ENCODE measurements at places on chromosomes 11 and 22. TPM values are rescaled to one million over a fixed set of nuclear protein-coding genes. Genes with fewer than 3 reads are reported as not detected.

Gene DMC1
- 2.4 TPM for total RNA-seq

Gene PRRG4
- 0.45 TPM for total RNA-seq

Gene CD3D
- 427 TPM for total RNA-seq

Gene CCDC73
- total RNA-seq, result 0.05 TPM

Gene MN1
- total RNA-seq, result 0.05 TPM

Gene APOA1
- 1.4 TPM for total RNA-seq

GRCh38 chr22:31950226-31950625, 5.9 kb downstream of the YWHAH start:
- DNase-seq, result no peak

DNA sequence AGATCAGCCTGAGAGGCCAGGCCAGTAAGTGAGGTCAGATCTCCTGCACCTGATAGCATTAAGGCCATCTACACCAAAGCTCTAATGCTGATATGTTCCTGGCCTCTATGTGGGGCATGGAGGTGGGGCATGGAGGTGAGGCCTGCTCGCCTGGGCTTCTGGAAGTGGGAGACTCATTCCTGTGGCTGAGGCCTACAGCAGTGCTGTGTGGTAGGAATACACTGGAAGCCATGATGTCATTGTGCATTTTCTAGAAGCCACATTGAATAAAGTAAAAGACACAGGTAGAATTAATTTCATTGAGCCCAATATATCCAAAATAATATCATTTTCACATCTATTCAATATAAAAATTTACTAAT, 2.7 kb downstream of the PNPLA3 start:
- no peak for DNase-seq

DNA sequence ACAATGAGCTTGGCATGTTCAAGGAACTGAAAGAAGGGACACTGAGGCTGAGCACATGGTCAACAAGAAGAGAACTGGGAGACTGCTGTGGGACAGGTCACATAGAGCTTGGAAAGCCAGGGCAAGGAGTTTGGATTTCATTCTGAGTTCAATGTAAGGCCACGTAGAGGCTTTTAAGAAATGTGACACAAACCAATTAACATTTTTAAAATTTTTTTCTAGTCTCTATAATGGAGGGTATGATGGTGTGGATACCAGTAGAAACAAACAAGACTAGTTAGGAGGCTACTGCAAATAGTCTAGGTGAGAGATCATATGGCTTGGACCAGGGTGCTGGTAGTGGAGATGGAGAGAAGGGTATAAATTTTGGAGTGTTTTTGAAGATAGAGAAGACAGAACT, 56.7 kb downstream of the RAB30 start:
- DNase-seq, result no peak

DNA sequence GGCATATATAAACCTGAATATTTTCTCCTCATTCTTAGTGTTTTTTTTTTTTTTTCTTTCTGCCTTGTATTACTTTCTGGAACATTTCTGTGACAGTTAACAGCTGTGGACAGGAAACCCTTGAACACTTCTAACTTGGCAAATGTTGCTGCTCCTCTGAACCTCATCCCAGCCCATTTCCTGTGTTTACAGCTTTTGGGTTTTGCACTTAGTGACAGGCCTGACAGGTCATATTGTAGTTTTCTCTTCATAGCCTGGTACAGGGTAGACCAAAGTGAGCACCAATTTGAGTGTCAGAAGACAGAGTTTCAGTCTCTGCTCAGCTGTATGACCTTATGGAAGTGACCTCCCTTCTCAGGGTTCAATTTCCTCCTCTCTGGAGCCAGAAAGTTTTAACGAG, 91.6 kb downstream of the STIM1 start:
- DNase-seq, result peak; percentile 18

DNA sequence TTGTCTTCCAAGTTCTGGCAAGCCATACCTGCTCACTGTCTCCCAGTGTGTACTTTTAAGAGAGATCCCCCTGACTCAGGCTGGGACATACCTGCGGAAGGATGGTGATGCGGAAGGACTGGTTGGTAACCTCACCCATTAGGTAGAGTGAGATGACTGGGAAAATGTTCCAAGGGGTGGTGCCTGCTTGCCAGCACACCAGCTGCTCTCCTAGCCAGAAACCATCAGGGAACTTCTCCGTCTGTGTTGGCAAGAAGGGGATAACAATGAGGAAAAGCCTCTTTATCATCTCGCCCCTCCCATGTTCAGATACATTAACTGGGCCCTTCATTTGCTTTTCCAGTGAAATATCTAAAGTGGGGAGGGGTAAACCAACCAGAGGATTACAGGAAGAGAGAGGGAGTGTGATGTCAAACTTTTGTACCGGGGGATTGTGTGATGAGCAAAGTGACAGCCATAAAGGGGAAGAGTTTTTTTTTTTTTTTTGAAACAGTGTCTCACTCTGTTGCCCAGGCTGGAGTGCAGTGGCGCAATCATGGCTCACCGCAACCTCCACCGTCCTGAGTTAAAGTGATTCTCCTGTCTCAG, at the start of gene BACE1-AS:
Gene BACE1-AS (plus strand): TSS at position 538 of the 588 bp plus-strand sequence.
- DNase-seq, result no peak

DNA sequence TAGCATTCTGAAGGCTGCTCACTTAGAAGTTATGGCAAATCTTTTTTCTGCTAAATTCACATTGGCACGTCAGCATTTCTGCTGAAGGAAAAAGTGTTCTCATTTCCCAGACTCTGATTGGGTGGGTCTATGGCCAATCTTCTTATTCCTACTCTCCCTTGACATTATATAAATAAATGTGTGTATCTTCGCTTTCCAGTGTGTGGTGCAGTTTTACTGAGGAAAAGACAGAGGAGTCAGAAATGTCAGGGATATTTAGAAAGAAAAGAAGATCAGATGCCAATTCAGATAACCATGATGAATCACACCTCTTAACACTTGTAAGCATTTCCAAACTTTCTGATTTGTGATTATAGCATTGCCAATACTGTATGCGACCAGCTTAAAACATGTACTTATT, 3.2 kb upstream of the BDNF start:
- no peak for DNase-seq

GRCh38 chr11:82384308-82384707, 349.4 kb downstream of the FAM181B start:
- DNase-seq, result no peak

- DNase-seq, result no peak
Measured at GRCh38 chr11:7889985-7890384, 41.1 kb downstream of the OR10A6 start.

- DNase-seq, result no peak
Measured at GRCh38 chr22:30803679-30804078, 109.0 kb downstream of the OSBP2 start.

- no peak for DNase-seq
Measured at GRCh38 chr11:31814176-31814868, 3.2 kb upstream of the PAX6 start.

DNA sequence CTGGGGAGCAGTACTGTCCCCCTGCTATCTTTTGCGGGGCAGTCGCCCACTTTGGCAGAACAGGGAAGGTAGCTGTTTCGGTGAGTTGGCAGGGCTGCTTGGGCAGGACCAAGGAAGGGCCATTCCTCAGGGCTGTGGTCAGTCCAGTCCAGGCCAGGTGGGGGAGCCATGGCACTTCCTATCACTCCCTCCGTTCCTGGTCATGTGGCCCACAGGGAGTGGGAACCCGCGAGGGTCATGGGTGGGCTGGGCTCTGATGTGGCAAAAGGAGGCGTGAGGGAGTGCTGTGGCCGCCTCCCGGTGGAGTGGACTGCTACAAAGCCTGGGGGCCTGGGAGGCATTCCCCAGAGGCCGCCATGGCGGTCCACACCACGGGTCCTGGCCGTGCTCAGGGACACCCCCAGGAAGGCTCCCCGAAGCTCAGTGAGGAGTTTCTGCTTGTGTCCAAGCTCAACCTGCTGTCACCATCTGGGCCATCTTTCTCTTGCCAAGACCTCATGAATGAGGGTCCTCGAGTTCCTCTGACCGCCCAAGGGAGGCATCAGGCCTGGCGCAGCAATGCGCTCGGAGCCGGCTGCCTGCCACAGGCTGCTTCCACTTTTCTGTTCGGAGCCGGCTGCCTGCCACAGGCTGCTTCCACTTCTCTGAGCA, 11.9 kb downstream of the CHID1 start:
- no peak for DNase-seq

DNA sequence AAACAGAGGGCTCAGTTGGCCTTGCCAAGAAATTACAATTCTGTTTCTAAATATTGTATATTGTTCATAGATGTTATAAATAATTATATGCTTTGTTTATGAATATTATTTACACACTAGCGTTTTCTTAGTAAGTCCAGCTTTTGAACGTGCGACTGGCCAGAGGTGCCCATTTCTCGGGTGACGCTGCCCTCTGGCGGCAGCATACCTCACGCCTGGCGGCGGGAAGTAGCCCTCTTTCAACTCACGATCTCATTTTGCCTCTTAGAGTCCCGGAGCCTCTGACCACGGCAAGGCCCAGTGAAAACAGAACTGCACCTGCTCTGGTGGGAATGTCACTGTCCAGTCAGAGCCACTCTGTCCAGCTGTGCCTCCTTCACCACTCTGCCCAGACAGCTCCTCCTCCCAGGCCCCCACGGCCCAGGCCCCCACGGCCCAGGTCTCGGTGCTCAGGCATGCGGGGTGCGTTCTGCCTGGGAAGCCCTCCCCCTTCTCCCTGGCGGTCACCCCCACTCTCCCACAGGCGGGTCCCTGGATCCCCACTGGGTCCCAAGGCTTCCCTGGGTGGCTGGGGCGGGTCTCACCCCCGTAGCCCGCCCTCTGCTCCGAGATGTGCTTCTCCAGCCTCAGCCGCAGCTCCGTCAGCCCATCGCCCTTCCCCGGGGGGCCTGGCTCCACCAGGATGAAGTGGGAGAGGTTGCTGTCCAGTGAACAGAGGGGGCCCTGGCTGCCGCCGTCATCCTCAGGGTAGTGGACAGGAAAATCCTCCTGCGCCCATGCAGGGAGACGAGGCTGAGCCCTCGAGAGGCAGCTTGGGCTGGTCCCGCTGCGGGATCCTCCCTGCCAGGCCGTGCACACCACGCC, 19.3 kb downstream of the TSSC4 start:
- peak; percentile 49 for DNase-seq

GRCh38 chr22:43919106-43919973, 4.3 kb upstream of the PNPLA3 start:
- DNase-seq, result no peak

Measured in activated T-cell treated with anti-CD3 and anti-CD28 coated beads, Interleukin-2, amount 50 U/mL, for 4 hours (primary cell).